ENCODE measurements at places on chromosomes 13 and 19.

DNA sequence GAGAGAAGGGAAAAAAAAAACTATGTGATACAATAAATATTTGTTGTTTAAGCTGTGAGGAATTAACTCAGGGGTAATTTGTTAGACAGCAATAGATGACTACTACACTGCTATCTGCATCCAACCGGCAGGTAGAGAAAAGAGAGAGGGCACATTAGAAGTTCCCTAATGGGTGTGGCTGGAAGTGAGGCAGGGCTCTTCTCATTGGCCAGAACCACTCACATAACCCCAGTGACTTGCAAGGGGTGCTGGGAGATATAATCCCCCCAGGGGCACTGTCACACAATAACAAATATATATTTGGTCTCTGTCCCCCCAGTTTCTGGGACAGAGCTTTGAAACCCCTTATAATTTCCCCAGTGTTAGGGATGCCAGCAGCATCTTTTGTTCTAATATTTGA, 24.3 kb downstream of the FGF21 start:
- DNase-seq: no peak

- no peak for DNase-seq
Observed at GRCh38 chr13:110525328-110526319, 35.9 kb downstream of the RAB20 start.

DNA sequence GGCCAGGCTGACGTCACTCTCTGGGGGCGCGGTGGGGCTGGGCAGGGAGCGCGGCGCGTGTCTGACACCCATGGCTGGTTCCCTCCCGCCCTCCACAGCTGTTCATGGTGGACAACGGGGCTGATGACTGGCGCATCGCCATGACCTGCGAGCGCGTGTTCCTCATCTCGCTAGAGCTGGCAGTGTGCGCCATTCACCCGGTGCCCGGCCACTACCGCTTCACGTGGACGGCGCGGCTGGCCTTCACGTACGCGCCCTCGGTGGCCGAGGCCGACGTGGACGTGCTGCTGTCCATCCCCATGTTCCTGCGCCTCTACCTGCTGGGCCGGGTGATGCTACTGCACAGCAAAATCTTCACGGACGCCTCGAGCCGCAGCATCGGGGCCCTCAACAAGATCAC, 14.7 kb downstream of the KCNN1 start:
- no peak for DNase-seq

DNA sequence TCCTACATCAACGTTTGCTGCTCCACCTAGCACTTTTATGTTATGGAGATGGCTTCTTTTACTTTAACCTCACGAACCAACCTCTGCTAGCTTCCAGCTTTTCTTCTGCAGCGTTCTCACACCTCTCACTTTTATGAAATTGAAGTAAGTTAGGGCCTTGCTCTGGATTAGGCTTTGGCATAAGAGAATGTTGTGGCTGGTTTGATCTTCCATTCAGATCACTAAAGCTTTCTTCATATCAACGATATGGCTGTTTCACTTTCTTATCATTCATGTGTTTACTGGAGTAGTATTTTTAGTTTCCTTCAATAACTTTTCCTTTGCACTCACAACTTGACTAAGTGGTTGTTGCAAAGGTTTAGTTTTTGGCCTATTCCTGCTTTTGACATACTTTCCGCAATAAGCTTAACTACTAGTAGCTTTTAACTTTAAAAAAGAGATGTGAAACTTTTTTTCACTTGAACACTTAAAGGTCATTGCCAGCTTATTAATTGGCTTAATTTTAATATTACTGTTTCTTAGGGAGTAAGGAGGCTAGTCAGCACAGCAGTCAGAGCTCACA, 60.0 kb upstream of the SPRY2 start:
- no peak for DNase-seq

GRCh38 chr19:43534816-43535761, 2.1 kb downstream of the ZNF575 start:
- peak; percentile 85 for DNase-seq

DNA sequence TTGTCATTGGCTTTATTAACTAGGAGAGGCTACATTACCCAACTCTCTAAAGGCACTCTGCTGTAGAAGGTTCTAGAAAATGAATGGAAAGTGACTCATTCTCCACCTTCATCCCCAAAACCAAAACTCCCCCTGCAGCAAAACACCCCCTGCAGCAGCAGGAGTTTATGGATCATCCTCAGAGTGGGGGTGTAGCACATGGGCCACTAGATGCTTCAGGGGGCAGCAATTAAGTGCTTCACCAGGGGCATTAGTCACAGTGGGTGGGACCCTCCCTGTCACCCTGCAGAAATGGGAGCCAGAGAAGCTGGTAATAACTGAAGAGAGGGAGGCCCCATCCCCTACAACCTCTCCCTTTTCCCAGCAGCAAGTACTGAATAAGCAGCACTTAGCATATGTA, 64.5 kb upstream of the MED4 start:
- no peak for DNase-seq

DNA sequence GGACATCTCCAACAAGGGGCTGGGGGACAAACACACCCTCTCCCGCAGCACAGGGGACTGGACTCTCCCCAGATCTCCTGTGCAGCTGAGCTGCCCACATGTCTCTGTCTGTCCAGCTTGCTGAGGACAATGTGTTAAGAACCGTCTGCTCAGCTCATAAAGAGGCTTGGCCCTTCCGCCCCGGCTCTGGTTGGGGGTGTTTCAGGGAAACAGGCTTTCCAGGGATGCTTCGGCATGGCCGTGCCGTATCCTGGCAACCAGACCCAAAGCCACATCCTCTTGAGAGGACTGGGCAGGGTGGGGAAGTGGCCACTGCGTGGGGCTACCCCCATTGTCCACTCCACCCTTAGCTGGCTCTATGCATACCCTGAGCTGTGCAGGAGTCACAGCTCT, 41.1 kb upstream of the CHST8 start:
- DNase-seq: peak; percentile 35
